Activated naive CD4-positive, alpha-beta T cell (primary cell): ENCODE measurements at places on chromosomes 13 and 19.

DNA sequence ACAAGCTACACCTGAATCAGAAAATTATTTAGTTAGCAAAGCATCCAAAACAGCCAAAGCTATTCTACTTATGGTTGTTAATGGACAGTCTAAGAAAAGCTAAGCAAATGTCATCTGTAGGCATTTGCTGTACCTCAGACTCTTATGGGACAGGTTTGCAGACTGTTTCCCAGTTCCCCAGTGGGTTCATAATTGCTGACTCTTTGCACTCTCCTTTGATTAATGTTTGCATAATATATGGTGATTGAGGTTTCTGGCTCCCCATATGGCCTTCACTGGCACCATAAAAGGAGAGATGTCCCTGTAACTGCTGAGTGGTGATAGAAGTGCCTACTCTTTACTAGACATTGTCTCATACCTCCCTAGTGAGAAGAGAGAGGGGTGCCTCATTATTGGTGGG is 142.1 kb downstream of the GPC6 start:
- DNase-seq: no peak

- no peak for DNase-seq
Observed at GRCh38 chr13:31042481-31043165, 110.2 kb downstream of the TEX26 start.

GRCh38 chr19:33434886-33435705 is 61.6 kb downstream of the CEBPG start:
- no peak for DNase-seq

DNA sequence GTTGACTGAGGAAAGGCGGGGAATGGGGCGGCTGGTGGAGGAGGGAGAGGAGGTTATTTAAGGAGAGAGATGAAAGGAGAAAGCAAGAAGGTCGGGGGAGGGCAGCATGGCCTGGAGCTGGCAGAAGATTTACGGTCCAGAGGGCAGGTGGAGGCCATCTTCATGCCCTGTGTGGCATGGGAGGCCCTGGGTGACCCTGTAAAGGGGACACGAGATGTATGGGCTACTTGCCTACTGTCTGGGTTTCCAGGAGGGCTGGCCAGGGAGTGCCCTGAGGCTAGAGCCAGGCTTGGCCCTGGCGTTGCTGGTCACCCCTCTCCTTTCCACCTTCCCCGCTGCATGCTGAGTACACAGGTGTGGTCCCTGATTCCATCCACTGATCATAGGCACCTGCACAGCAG is 6.1 kb downstream of the WTIP start:
- DNase-seq: no peak

DNA sequence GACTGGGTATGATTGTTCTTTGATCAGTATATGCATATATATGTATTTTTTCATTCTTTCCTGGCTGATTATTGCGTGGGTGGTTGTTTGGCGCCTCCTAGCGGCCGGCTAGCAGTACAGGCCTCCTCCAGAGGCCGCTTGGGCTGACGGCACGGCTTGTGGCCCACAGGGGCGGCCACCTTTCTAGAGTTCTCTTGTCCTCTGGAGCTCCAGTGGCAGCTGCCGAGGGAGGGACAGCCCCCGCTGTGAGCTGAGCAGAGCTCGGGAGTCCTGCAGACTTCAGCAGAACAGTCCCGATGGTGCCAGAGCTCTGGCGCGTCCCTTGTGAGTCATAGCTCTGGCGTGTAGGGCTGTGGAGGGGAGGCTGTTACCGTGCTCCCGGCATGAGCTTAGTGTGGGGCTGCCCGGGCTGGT is 22.5 kb upstream of the ZNF429 start:
- DNase-seq: peak; percentile 17
